Left hindlimb (tissue), 1 donor: ENCODE measurements at places on chromosomes 5 and 9.
A peak's percentile ranks its signal among the peaks of the same experiment; 100 is the strongest.

DNA sequence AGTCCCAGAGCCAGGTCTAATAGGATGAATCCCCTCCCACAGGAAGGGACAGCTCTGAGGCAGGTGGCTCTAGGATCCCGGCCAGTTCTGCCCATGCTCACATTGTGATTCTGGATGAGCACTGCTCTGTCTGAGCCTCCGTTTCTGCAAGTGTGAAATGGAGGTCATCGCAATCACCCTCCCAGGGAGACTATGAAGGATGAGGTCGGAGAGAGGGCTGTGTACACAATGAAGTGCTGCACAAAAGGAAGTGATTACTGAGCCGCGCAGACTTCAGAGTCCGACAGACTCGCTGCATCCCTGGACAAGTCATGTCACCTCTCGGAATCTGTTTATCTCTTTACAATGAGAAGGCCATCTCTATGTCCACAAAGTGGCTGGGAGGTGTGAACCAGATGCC, 21.7 kb downstream of the LHX6 start:
- DNase-seq: no peak

DNA sequence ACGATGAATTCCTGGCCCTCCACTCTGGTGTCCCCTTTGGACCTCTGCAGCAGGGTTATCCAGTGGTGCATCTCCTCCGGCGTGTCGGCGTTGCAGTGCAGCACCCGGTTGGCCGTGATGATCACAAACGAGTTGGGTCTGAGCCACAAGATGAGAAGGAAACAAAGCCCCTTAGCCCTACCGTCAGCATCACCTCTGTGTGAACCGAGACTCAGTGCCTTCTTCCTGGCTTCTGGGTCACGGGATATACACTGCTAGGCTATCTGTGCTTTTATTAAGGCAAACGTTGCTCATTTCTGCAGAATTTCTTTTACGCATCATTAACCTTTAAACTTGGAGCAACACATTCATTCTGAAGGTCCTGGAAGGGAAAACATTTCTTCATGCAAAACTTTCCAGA, 65.1 kb upstream of the RETREG1 start:
- no peak for DNase-seq

- no peak for DNase-seq
Measured at GRCh38 chr5:55347786-55348185, 40.0 kb downstream of the MTREX start.

GRCh38 chr9:91992461-91993041, 42.5 kb upstream of the ROR2 start:
- peak; percentile 43 for DNase-seq

DNA sequence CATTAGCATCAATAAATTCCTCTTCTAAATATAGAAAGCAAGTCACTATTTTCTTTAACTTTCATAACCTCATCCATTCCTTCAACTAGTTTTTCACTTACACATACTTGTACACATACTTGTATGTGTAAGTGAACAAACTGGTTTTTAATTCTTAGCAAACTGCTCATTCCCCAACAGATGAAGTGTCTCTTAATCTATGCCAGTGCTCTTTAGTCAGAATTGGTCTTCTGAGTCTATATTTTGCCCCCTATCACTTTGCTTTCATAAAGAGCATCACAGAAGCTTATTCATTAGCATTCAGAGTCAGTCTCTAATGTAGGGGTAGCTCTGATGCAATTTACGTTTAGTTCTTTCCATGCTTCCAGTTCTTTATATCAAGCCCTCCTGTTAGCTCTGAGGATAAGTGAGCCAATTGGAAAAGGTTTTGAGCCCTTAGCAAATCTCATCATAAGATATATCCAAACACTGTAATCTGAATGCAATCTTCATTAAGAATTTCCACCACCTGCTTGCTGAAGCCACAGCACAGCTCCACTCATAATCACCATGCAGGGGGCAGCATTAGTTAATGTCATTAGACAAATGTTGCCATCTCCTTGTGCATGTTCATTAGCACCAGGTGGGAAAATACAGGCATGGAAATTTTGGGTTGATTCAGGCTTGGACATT, 178.5 kb upstream of the SLC24A2 start:
- no peak for DNase-seq

- DNase-seq: peak; percentile 65
Measured at GRCh38 chr9:34375901-34376595, 650 bp downstream of the MYORG start.

GRCh38 chr5:149110406-149110805, 30.9 kb upstream of the ABLIM3 start:
- DNase-seq: no peak

GRCh38 chr5:163269624-163270023, 167.8 kb upstream of the CCNG1 start:
- DNase-seq: no peak

DNA sequence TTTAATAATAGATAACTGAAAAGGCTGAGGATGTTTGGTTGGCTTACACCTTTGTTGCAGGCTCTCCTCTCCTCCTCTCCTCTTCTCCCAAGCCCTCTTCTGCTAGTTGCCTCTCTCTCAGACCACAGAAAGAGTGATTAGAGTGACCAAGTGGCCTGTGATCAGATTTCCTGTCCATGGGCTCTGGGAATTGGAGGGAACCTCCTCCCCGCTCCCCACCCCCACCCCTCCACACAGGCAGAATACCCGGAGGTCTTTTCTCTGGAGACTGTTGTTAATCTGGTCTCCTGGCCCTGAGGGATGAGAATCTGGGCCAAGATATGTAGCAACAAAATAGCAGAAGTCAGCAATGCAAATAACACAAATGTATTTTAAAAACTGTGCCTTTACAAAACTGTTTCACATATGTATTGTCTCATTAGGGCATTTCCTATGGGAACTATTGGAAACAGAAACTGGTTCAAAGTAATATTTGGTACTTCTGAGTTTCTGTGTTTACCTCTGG, 361.3 kb downstream of the NR2F1-AS1 start:
- DNase-seq: no peak

DNA sequence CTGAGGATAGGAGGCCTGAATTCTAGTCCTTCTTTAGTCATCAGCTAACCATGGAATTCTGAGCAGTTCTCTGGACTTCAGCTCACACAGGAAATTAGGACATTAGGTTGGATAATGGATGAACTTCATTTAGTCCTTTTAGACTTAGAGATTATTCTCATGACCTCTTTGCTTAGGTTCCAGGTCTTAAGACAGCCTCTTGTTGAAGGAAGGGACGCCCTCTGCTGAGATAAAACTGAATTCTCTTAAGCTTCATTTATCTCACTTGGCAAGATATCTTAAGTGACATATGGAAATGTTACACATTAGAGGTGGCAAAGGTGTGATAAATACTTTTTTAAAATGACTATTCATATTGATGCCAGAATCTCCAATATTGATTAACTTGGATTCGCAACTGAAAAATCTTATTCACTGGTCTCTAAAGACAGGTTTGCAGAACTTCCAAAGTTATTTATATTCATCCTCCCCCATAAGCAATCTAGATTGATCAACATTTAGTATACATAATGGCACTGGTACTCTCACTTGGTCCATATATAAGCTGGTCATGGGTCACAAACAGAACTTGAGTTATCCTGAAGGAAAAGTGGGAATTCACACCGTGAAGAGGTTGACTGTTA, 16.9 kb upstream of the ZNF366 start:
- DNase-seq: no peak

DNA sequence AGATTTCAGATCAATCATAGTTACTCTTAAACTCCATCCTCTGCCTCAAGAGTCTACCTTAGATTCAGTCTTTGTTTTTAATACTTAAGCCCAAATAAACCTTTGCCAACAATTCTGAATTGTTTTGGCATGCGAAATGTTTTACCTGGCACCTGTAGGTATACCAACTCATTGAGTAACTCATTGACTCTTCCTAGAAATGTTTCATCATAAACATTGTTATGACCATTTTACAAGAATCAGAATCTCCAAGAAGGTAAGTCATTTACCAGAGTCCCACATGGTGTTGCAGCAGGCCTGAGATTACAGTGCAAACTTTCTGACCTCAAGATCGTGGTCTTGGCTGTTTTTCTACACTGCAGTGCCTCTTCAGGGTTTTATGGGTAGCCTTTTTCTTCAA, 750.4 kb downstream of the BRINP1 start:
- DNase-seq: no peak

GRCh38 chr5:152813526-152813925, 408.4 kb upstream of the NMUR2 start:
- no peak for DNase-seq

GRCh38 chr9:121604242-121604641, 47.2 kb upstream of the DAB2IP start:
- no peak for DNase-seq

- DNase-seq: no peak
Measured at GRCh38 chr5:140988100-140988499, 21.8 kb downstream of the PCDHAC2 start.
